ENCODE measurements at places on chromosomes 1 and 21. TPM values are rescaled to one million over a fixed set of nuclear protein-coding genes. Genes with fewer than 3 reads are reported as not detected.

Gene NUDT4B
- polyA plus RNA-seq, result 18.7 TPM

Gene TNN
- not detected for polyA plus RNA-seq

Gene FNDC10
- polyA plus RNA-seq, result 2.3 TPM

Gene RYR2
- not detected for polyA plus RNA-seq

Gene ADGRL4
- 11.9 TPM for polyA plus RNA-seq

Gene S100A7A
- not detected for polyA plus RNA-seq

Gene LRRC39
- polyA plus RNA-seq, result 0.32 TPM

Gene AMY2A
- polyA plus RNA-seq, result not detected

Gene SLC35E2B
- 30.5 TPM for polyA plus RNA-seq

- no peak for DNase-seq
These were observed 941 bp upstream of the ROR1 start for GRCh38 chr1:63772876-63773275.

GRCh38 chr1:33013791-33014190 lies 22.9 kb downstream of the AK2 start:
- DNase-seq, result no peak

DNA sequence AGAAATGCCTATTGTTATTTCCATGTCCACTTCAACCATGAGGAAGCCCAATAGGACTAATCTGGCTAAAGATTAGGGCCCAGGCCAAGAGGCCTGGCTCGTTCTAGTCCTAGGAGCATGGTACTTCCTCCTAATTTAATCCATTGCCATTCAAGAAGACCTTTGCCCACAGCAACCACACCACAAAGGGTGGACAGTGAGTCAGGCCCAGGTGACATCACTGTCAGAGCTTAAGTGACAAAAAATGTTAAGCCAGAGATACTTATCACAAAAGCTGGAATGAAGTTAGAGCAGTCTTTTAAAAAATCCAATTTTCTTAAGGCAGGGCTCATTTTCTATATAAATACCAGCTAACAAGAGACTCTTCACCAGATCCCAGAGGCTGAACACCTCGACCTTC lies at the start of gene SPRR3:
TSS of gene SPRR3 (plus strand) at position 368 of the 400 bp plus-strand sequence. CDS start 1,272 bp downstream, outside the sequence.
- DNase-seq, result no peak

DNA sequence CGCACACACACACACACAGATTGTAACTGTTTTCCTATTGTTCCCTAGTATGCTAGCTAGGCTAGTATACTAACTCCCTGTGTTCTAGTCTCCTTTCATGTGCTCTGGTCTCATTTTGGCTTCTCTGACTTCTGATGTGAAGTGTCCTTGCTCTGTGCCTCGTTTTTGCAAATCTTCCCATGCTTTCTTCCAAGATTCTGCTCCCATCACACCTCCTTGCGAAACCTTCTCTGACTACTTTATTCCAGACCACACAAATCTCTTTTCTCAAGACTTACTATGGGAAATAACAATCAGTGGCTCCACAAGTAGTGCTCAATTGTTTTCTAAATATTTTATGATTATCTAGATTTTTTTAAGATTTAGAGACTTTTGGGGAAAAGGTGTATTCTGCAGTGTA lies 10.3 kb downstream of the PRRX1 start:
- no peak for DNase-seq

GRCh38 chr1:157870490-157870889 lies 28.9 kb upstream of the CD5L start:
- DNase-seq, result no peak

GRCh38 chr1:207318072-207318619 lies 3.3 kb upstream of the CD55 start:
- no peak for DNase-seq

DNA sequence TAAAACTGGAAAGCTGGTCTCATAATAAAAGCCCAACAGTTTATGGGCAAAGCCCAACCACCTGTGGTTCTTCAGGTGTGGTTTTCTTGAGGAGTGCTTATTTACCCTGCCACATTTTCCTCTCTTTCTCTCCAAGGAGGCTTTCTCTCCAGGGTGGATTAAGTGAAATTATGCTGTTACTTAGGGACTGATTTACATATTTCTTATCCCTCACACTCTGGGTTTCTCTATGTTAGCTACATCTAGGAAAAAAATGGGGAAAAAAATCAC lies 4.8 kb downstream of the TBX19 start:
- DNase-seq, result no peak

GRCh38 chr1:22350171-22350923 lies 101.3 kb upstream of the ZBTB40 start:
- no peak for DNase-seq

GRCh38 chr1:163928069-163928468 lies 606.3 kb downstream of the NUF2 start:
- no peak for DNase-seq

GRCh38 chr1:220748936-220749335 lies 814 bp downstream of the MTARC2 start:
- DNase-seq, result no peak

GRCh38 chr21:42475036-42475435 lies 21.0 kb downstream of the RSPH1 start:
- DNase-seq, result no peak

- DNase-seq, result no peak
These were observed 27.5 kb downstream of the DMBX1 start for GRCh38 chr1:46517010-46517600.

DNA sequence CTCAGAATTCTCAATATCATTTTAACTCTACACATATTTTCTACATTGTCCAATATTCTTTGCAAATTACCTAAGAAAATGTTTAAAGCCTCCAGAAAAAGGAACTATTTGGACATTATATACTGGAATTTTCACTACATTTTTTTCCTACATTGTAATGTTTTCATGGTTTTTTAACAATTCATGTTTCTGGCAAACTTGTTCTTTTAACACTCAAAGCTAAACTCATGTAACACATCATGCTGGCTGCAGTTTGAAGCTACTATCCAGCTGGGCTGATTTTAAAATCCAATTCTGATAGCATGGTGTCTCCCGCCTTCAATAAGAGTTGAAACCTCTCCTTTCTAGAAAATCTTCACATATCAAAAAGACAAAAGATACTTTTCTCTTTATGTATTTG lies 52.0 kb downstream of the TGFBR3 start:
- no peak for DNase-seq

GRCh38 chr1:234134878-234135277 lies 230.4 kb downstream of the SLC35F3 start:
- DNase-seq, result no peak

DNA sequence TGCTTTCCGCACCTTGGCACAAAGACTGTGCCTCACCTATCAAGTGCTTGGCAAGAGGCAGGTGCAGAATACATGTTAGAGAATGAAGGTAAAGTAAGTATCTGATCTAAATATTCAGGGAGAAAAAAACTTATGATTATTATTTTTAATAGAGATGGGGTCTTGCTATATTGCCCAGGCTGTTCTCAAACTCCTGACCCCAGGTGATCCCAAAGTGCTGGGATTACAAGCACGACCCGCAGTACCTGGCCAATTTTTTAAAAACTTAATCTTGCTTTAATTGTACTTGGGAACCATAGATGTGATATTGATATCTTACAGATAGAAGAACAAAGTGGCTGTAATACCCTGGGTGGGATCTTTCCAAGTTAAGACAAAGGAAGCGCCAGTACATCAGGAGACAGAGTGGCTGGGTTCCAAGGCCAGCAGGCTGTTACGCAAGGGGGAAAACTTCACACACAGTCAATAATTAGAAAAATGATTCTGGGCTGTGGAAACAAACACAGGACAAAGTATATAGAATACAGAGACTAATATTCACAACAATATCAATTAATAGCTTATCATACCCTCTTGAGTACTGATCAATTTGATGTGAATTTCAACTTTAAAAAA lies 58.6 kb upstream of the ATP1A1 start:
- DNase-seq, result no peak

- DNase-seq, result no peak
These were observed 13.1 kb downstream of the FAM78B start for GRCh38 chr1:166153525-166154314.

DNA sequence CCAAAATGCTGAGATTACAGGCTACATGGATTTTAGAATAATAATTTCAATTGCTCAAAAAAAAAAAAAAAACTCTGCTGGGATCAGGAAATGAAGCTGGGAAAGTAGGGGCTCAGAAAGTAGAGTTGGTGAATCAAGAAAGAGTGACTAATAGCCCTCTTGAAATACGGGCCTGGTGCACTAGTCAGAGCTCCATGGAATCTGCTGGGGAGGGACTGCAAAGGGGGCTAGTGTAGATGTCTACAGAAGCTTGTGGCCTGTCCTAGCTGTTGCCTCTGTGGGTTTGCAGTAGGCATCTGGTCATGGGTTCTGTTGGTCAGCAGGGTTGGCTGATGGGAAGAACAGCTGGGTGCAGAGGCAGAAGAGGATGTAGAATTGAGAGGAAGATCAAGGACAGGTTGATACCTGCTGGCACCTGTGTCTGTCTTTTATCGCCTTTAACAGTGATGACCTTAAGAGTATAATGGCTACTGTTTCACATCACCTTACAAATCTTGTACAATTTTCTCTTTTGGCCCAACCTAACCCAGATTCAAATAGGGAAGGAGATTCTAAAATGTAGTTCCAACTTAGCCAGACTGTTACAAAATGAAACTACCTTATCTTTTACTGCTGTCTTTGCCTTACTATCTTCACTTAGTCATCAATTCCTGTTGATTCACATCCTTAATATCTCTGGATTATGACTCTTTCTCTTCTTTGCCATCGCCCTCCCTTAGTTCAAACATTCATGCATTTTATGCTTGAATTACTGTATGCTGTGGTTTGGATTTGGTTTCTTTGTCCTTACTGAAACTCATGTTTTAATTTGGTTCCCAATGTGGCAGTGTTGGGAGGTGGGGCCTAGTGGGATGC lies 126.2 kb downstream of the GIPC2 start:
- DNase-seq, result no peak

DNA sequence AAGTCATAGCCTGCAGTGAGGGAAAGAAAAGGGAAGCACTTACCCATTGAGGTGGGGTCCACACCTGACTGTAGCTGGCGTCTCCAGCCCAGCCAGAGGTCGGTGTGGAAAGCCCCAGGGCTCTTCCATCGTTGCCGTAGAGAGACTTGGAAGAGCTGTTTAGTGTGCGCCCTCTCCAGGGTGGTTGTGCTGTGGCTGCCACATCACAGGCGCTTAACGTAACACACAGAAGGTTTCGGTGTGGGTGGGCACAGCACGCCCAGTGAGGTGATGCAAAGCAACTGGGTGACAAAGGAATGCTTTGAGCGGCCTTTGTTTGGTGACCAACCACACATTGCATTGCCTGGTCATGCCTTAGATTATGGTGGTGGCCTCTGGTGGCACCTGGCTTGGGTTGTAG lies 36.8 kb upstream of the KIF1B start:
- DNase-seq, result no peak

DNA sequence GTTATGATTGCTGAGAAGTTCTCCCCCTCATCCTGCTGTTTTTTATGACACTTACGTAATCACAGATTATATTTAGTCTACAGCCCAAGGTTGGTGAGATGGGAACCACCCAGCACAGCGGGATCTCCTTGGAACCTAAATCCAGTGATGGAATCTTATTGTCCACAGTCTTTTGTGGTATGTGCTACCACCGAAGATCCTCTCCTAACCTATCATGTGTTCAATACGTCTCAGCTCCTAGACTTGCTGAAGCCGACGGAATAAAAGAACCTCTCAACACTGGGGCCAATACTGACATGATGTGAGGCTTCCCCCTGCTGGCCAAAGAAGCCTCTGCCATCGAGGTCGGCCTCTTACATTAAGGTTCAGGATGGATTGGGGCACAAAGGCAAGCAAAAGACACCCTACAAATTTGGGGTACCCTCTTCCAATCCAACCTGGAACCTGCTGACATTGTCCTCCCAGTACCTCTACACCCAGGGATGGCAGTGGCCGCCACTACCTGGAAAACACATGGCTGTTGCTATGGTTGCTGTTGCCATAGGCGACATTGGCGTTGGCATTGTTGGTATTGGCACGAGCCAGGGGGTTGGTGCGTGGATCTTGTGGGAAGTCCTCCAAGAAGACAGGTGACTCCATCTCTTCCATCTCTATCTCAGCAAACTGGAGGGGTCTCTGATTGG lies 19.4 kb upstream of the KIF21B start:
- peak; percentile 47 for DNase-seq

DNA sequence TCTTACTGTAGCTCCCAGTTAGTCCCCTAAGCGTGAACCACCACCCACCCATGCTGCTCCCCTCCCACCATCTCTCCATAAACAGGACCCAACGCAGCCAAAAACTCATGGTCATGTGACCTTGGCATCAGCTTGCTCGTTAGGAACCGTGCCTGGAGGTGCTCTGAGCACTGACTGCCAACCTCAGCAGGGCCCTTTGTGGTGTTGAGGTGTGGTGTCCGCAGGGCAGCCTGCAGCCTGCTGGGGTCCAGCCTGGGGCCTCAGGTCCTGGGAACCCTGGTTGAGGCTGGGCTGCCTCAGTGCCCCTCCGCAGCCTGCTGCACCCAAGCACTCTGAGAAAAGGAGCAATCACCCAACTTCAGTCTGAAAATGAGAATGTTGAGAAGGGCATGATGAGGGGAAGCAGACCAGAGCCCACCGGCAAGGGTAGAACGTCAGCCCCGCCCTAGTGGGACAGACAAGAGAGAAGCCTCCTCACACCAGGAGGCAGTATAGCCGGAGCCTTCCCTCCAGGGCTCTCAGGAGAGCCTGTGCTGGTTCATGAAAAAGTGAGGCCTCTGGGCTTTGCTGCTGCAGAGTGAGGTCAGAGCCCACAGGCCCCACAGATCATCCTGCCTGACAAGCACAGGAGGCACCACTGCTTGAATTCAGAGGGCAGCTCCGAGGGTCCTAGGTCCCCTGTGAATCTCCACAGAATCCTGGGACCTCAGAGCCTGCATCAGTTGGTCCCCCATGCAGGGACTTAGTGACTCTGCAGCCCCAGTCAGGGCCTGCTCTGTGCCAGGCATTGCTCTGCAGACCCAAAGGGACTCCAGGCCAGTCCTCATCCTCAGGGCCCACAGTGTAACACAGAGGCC lies 4.9 kb upstream of the COL6A2 start:
- DNase-seq, result no peak

- DNase-seq, result no peak
These were observed 40.7 kb upstream of the DHCR24 start for GRCh38 chr1:54927472-54928240.

DNA sequence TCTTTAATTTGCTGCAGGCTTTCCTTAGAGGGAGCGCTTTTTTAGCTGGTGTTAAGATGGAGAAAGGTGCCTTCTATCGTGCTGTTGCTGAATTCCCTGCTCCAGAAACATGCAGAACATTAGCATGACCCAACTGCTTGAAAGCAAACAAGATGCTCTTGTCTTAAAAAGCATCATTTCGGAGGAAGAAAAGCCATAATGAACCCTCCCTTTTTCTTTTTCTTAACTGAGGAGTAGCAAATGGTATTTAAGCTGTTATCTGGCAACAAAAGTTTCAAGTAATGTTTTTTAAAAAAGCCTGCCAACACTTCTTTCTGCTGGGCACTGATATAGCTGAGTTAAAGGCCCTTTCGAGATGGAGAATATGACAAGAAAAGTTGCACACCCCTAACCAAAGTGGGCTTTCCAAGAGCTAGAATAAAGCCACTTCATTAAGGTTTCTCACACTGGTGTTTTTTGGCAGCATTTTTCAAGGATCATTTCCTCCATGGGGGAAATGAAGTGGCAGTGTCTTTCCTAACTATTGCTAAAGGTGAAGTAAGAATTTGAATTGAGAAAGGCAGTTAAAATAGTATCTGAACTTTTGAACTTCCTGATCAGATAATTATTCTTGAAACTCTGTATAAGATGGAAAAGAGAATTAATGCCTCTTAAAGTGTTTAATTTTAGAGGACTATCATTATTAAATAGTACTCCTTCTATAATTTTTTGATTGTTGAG lies 38.8 kb downstream of the ST6GALNAC5 start:
- DNase-seq, result no peak
